ENCODE measurements at places on chromosomes 6 and 20.

DNA sequence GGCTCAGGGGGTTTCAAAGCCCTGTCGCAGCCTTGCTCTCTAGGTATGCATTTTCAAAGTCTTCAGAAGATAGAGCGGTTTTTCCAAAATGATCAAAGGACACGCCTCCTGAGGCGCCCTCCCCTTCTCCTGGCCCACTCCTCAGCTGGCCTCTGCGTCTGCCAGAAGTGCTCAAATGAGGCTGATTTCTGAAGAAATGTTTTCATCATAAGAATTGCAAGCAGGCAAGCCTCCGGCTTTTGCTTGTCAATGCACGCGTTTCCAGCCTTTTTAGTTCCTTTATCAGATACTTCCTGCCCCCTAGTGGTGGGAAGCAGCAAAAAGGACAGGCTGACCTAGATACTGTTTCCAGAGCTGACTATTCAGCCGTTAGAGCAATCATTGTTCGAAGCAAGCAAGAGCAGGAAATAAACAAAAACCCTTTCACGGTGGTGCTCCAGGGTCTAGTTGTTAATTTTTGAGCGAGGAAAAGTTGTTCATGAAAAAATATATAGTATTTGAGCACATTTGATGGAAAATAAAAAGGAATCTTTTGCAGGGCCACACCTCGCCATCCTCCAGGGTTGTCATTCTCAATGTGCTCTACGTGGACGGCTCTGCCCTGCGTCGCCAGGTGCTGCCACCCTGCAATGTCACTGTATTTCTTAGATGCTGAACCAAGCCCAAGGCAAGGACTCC, 93.4 kb upstream of the ASF1A start:
- peak; percentile 96 for DNase-seq

- DNase-seq, result no peak
Measured at GRCh38 chr6:102333736-102334135, 940.2 kb downstream of the GRIK2 start.

- no peak for DNase-seq
Measured at GRCh38 chr20:43681468-43681942, 14.6 kb downstream of the MYBL2 start.

DNA sequence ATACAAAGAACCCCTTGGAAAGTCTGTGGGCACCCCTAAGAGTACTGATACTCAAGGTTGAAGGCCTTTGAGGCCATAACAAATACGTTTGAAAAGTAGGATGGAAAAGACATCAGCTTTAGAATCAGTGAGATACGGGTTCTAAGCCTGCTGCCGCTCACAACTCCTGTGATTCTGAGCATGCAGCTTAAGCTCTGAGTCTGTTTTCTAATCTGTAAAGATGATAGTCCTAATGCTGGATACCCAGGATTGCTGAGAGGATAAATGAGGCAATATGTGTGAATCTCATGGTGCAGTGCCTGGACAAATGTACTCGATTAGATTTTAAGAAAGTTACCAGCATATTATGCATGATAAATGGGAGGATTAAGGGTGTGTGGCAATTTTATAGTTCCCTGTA, 321.0 kb upstream of the HSF2 start:
- DNase-seq, result no peak

DNA sequence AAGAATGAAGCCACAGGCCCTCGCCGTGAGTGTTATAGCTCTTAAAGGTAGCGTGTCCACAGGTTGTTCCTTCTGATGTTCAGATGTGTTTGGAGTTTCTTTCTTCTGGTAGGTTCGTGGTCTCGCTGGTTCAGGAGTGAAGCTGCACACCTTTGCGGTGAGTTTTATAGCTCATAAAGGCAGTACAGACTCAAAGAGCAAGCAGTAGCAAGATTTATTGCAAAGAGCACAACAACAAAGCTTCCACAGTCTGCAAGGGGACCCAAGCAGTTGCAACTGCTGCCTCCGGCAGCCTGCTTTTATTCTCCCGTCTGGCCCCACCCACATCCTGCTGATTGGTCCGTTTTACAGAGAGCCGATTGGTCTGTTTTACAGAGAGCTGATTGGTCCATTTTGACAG, 5.2 kb downstream of the HIVEP1 start:
- DNase-seq, result no peak

- no peak for DNase-seq
Measured at GRCh38 chr20:47453167-47453782, 48.4 kb upstream of the NCOA3 start.

- DNase-seq, result no peak
Measured at GRCh38 chr6:108116546-108117426, 42.2 kb upstream of the OSTM1 start.

- no peak for DNase-seq
Measured at GRCh38 chr6:61868507-61869080, 417.4 kb downstream of the KHDRBS2 start.

GRCh38 chr6:169677096-169677495, 24.7 kb downstream of the WDR27 start:
- DNase-seq, result no peak

DNA sequence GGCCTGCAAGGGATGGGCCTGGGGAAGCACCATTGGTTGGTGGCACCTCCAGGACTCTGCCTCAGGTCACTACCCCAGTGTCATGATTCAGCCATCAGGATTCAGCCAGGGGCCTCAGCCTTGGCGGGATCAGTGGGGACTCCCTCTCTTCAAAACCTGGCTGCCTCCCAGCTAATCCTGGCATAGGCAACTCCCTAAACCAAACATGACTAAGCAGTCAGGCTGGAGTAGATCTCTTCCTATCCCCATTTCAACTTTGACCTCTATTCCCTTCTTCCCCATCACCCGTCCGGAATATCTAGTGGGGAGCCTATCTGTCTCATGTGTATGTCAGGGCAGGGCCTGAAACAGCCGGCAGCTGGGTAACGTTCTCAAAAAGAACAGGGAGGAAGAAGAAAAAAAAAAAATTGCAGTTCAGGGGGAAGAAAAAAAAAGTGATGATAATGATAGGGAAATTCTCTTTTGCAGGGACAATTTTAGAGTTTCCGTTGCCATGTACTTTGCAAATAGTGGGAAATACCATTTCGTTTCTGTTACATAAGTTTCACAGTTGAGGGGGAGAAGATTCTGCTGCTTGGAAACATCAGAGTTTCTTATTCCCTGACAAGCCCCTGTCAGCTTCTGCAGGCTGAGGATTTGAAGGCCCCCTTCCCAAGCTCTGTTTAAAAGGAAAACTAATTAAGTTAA, 4.1 kb upstream of the PREX1 start:
- no peak for DNase-seq

GRCh38 chr6:82017288-82017687, 230.3 kb downstream of the IBTK start:
- no peak for DNase-seq

GRCh38 chr6:108922499-108922898, 74.3 kb downstream of the ARMC2 start:
- no peak for DNase-seq

- no peak for DNase-seq
Measured at GRCh38 chr20:31565699-31566318, 39.3 kb upstream of the ID1 start.

Measured in Ammon's horn (tissue), 1 donor.